ENCODE measurements at places on chromosomes 12 and 14.

DNA sequence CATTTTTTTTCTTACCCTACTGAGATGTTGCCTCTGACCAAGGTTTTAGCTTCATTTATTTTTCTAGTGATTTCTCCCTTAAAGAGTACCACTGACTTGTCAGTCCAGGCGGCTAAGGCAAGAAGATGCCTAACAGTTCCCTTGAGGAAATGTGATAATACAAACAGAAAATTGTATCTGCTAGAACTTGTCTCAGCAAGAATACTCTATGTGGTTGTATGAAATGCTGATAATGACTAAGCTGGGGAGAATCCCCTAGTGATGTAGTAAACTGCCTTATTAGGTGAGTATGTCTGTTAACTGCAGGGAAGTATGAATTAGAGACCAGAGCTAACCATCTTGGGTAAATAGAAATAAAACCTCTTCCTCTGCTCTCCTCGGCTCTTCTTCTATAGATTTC is 6.7 kb downstream of the C12orf54 start:
- no peak for DNase-seq

DNA sequence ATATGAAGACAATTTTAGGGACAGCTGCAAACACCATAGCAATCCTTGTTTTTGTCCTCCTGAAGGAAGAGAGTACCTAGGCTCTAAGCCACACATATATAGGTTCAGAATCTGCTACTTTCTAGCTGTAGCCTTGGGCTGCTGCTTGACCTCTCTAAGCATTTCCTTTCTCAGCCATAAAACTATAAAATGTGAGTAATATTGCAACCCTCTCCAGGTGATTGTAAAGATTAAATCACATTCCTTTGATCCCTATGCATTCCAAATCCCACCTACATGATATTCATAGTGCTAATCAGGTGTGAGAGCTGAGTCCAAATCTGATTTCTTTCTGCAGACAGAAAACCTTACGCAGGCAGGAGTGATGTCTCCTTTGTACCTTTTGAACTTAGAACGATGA is 913.5 kb downstream of the VRK1 start:
- no peak for DNase-seq

DNA sequence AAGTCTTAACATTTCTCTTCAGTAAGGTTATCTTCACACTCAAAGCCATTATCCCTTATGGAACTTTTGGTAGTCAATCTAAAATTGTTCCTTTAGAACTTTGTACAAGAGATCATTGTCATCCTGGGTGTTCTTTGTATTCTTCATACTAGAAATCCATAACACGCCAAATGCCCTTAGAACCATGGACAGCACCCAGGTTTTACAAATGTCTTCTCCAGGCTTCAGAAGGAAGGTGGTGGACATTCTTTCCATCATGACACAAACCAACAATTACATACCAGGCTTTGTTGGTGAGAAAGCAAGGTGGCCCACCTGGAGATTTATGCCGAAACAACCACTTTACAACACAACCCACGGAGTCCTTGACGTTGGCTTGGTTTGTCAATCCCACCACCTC is 365.6 kb upstream of the TBX3 start:
- DNase-seq, result no peak

DNA sequence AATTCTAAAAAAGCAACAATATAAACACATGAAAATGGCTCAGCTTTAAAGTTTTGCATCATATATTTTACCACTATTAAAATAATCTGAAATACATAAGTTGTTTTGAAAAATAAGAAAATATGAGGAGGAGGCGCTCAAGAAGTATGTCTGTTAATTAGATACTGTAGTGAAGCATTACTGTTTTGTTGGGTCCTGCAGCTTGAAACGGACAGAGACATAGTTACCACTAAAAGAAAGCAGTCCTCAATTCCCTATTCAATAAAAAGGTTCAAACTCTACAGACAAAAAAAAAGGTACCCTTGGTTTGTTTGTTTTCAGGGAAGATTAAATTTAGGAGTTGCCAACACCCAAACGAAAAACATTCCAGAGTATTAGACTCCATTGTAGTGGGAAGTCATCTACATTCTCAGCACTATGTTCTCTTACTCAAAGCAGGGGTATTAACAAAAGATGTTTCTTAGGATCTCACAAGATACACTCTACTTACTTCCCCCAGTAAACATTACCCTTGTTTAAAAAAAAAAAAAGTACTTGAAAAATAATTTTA is 3.0 kb downstream of the PAWR start:
- no peak for DNase-seq

DNA sequence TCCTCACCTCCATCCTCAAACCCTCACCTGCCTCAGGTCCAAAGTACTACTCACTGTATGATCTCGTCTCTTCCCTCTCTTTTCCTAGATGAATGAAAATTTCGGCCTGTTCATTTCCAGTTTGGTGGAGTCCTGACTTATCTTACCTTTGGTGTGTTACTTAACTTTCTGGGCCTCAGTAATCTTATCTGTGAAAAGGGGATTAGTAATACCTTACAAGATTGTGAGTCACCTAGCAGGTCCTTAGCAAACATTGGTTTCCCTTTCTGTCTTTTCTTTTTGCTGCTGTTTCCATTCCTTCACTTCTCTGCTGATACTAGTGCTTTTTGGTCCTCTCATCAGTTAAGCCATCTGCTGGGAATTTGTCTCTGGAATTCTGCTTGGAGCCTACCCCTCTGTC is 52.8 kb downstream of the AKAP6 start:
- DNase-seq, result no peak
